ENCODE measurements at places on chromosomes 12 and 14. TPM values are rescaled to one million over a fixed set of nuclear protein-coding genes. Genes with fewer than 3 reads are reported as not detected.

DNA sequence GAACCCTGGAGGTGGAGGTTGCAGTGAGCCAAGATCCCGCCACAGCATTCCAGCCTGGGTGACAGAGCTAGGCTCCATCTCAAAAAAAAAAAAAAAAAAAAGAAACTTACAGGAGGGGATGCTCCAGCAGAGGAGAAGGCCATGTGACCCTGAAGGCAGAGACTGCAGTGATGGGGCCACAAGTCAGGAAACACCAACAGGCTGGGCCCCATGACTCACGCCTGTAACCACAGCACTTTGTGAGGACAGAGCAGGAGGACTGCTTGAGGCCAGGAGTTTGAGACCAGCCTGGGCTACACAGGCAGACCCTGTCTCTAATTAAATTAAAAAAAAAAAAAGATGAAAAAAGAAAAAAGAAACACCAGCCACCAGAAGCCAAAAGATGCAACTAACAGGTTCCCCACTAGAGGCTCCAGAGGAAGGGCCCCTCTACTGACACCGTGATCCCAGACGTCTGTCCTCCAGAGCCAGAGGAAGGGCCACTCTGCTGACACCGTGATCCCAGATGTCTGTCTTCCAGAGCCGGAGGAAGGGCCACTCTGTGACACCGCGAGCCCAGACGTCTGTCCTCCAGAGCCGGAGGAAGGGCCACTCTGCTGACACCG lies 9.1 kb upstream of the GLT1D1 start:
- DNase-seq: no peak

DNA sequence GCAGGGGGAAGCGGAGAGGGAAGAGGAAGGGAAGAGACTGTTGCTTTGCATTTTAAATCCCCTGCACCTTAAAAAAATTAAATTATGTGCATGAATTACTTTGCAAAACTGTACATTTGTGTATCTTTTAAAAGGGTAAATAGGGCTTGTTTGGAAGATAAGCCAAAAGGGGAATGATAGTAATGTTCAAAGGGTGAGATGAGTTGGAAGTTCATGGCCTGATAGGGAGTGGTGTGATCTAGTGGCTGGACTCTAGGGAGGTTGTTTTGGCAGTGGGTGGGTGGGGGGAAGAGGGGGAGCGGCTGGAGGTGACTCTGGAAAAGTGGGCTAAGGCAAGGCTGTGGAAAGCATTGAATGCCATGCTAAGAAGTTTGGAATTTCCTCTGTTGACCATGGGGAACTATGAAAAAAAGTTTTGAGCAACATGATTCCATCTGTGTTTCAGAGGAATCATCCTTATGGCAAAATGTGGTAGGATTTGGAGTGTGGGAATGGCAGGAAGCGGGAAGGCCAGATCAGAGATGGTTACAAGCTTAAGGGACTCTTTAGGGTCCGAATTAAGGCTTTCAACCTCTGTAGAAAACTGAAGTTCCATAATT lies 25.5 kb upstream of the EMP1 start:
- no peak for DNase-seq

- DNase-seq: no peak
Observed at GRCh38 chr14:36212577-36212976, 36.1 kb upstream of the PTCSC3 start.

DNA sequence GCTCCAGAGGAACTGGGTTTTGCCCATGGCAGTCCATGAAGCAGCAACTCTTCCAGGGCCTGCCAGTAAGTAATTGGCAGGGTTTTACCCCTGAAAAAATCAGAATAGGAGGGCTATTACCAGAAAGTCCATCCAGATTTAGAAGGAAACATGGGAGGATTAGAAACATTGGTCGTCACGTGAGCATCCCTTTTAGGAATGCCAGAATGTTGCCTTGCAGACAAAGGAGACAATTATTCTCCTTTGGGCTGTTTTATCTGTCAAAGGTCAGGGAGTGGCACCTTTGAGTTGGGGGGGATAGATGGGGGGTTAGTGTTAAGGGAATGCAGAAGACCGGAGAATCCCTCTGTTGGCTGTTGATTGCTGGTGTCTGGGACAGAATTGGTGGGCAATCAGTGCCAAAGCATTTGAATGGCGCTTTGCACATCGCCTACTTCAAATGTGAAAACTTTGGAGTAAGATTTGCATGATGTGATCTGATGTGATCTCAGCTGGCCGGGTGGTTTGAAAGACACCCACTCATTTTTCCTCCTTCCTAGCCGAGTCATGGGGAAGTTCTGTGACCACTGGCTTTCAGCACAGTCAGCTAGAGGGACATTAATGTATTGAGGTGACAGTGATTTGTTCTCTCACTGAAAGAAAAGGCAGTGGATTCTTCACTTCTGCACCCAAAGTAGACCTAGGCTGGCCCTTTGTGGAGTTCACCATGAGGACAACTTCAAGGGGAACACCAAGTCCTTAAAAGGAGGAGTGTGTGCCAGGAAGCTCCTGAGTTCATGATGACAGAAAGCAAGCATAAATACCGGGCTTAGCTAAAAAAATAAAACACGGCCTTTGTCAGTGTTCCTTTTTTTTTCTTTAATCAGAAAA lies 31.4 kb downstream of the FLVCR2 start:
- no peak for DNase-seq

DNA sequence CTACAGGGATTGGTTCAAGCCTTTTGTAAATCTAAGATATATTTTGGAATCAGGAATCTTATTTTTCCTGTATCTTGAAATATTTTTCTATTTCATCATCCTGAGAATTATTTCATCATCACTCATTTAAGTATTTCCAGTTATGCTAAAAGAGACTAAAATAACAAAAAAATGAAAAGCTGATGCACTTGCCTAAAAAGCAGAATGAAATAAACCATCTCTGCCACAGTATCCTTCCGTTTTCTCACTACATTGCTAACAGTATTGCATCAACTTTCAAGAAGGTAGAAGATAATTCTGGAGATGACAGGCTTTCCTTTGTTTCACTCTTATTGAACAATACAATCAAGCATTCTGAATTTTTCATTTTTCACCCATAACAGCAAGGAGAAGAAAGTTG lies 31.1 kb upstream of the EIF5 start:
- no peak for DNase-seq

- DNase-seq: no peak
Observed at GRCh38 chr12:45989287-45989686, 1.1 kb downstream of the SCAF11 start.

DNA sequence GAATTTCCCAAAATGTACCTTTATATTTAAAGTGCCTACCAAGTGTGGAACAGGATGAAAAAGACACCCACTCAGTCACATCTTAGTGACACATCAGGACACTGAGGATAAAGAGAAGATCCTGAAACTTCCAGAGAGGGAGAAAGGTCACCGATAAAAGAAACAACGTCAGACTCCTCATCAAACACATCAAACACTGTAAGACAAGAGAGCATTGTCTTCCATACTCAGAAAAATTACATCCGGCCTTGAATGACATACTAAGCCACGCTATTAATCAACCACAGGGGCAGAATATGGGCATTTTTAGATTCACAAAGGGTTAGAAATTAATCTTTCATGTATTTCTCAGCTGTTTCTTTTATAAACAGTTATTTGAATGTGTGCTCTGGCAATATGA lies 490.3 kb downstream of the APAF1 start:
- DNase-seq: no peak

Gene SLC6A12
- 0.57 TPM for total RNA-seq

Gene DHRS7
- 43.1 TPM for total RNA-seq

DNA sequence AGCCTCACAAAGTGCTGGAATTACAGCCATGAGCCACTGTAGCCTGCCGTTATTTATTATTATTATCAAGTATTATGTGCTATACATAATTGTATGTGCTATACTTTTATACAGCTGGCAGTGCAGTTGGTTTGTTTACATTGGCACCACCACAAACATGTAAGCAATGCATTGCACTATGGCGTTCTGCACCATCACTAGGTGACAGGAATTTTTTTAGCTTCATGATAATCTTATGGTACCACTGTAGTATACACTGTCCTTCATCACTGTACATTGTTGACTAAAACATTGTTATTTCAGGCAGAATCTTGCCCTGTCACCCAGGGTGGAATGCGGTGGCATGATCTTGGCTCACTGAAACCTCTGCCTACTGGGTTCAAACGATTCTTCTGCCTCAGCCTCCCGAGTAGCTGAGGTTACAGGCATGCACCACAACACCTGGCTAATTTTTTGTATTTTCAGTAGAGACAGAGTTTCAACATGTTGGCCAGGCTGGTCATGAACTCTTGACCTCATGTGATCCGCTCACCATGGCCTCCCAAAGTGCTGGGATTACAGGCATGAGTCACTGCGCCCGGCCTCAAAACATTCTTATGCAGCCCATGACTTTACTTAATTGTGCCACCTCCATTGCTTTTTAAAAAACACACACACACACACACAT lies 17.1 kb downstream of the MRPL42 start:
- DNase-seq: no peak

DNA sequence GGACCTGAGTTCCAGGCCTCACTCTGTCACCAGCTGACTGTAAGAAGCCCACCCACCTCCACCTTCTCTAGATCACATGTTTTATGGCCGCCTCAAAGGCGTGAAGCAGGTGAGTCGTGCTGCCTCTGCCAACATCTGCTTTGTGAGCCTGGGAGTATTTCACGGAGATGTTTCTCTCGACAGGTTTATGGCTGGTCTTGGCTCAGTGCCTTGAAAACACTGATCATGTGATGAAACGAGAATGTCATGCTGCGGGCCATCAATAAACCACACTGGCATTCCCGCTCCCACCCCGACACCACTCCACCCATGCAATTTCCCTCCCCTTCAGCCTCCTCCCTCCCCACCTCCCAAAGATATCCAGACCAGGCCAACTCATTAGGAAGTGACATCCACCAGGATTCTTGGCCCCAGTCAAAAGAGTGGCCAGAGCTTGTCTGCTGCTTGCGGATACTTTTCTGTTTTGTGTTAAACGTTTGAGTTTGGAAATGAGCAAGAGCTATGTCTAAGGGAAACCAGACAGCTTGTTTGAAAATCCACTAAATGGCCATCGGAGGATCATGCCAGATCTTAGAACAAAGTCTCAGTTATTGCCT lies 53.8 kb upstream of the NTF3 start:
- DNase-seq: no peak

Gene RAB5B
- 93.7 TPM for total RNA-seq

Gene HOXC13
- not detected for total RNA-seq

GRCh38 chr14:84228702-84229101 lies 1301.2 kb upstream of the FLRT2 start:
- DNase-seq: no peak

- DNase-seq: no peak
Observed at GRCh38 chr14:19800282-19801117, 3.1 kb upstream of the OR4N2 start.

GRCh38 chr14:100165376-100165775 lies 5.9 kb upstream of the DEGS2 start:
- no peak for DNase-seq

Measured in esophagus squamous epithelium (tissue), 5 donors.